ENCODE measurements at places on chromosomes 5 and 9.

- no peak for DNase-seq
Observed at GRCh38 chr5:67432606-67433005, 236.0 kb upstream of the CD180 start.

DNA sequence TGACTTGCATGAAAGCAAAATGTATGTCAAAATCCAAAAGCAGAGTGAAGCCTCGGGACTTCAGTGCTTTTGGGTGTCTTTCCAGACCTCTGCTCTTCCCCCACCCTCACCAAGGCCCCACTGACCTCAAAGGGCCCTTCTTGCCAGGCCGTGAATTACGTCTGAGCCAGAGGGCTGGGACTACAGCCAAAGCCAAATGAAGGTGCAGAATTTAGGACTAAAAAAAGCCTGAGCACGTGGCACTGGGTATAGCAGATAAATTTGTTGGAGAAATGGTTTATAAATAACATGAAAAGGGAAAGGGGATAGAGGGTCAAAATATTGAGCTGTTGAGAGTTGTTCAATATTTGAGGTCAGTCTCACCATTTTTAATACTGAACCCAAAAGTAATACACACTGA, 163.4 kb downstream of the GHR start:
- no peak for DNase-seq

DNA sequence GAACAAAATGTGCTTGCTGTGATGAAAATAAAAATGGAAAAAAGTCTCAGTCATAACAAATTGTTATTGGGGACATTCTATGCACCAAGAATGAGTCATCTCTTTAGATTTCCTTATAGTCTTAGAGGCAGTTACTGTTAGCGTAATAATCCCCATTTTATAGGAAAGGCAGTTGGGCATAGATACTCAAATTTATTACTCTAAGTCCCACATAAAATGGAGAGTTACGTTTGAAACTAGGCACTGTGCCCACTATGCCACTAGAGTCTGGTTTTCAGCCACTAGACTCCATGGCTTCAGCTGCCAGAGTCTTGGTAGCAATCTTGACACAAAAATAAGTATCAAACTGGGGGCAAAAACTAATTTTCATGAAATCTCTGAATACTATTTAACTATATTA, 317.9 kb upstream of the MEF2C start:
- no peak for DNase-seq

DNA sequence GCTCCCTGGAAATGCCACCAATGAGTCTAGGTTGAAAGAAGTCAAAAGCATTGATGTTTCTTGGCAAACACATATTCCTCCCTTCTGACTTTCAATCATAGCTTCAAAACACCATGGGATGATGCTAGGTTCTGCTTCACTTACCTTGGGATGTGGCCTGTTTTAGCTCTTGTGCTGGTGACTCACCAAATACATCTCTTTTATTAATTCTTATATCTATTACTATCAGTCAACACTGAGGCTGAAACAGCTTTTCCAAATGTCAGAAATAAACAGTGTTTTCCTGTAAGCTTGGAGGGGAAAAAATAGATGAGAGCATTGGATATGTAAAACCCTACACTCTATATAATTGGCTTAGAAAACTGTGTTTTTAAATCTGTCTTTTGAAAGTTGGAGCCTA, 245.4 kb upstream of the NREP start:
- DNase-seq, result no peak

DNA sequence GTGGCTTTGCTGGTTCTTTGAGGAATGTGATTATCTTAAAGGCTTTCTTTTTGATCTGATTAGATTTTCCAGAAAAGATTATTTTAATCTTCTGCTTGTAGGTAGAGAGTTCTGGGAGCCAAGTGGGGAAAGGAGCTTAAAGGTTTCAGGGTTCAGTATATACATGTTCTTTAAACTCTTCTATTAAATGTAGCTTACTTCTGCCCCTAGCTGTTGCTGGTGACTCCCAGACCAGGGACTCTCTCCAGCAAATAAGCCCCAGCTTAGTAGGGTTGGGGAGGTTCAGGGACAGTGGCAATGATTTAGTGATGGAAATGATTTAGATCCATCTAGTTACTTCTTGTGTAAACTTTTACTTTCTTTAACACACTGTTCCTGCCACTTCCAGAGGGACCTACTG, 72.2 kb downstream of the SLC12A2 start:
- DNase-seq, result no peak

DNA sequence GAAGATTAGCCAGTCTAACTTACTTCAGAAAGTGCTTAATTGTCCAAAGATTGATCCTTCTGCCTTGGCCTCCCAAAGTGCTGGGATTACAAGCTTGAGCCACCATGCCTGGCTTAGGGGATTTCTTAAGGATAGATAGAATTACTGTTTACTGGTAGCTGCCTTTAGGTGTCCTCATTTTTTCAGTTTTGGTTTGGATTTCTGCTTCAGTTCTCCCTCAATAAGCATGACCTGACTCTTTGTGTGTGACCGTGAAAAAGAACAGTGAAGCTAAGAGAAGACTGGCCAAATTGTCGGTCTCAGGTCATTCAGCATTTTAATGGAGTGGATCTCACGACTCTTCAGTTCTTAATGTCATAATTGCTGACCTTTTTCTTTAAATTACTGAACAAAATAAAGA, 22.9 kb upstream of the CMYA5 start:
- DNase-seq, result no peak

DNA sequence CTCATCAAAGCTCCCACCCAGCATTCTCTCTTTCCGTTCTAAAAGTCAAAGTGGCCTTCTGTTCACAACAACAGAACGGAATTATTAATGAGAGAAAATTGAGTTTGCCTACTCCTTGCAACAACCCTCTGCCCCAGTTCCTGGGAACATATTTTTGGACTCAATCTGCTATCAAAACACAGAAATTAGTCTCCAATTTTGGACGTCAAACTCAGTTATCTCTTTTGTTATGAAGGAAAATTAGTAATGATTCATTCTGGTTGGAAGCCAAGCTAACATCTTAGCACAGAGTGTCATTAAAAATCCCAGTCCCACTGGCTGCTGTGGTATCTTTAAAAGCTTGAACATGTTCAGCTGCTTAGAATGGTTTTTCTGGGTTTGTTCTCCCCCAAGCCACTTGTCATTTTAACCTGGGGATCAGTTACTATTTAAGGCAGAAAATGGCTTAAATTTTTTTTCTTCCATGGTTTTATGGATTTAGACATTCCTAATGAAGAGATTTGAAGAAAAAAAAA, 343.2 kb downstream of the TRIM32 start:
- no peak for DNase-seq

DNA sequence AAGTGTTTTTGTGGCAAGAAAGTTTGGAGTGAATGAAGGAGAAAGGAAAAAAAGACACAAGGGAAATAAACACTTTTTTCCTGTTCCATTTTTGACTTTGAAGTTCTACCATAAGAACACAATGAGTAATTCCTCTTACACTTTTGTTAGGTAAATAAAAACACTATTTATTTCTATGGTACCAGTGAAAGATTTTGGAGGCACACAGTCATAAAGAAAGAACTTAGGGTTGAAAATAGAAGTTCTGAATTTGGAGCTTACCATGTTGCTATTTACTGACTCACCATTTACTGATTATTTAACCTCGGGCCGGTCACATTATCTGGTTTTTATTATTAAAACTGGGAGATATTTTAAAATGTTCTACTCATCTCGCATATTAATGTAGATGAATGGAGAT, 367.8 kb downstream of the TLE1 start:
- no peak for DNase-seq

GRCh38 chr5:169433221-169433651, 132.3 kb upstream of the SLIT3 start:
- DNase-seq, result peak; percentile 77

GRCh38 chr5:141412854-141413539, at the start of gene PCDHGA10:
Gene PCDHGA10, plus strand, starts transcription at chr5:141412987. Its CDS starts 189 bp downstream, at chr5:141413176.
- DNase-seq, result peak; percentile 67

- DNase-seq, result no peak
Observed at GRCh38 chr5:160270704-160271103, 41.4 kb downstream of the FABP6 start.

DNA sequence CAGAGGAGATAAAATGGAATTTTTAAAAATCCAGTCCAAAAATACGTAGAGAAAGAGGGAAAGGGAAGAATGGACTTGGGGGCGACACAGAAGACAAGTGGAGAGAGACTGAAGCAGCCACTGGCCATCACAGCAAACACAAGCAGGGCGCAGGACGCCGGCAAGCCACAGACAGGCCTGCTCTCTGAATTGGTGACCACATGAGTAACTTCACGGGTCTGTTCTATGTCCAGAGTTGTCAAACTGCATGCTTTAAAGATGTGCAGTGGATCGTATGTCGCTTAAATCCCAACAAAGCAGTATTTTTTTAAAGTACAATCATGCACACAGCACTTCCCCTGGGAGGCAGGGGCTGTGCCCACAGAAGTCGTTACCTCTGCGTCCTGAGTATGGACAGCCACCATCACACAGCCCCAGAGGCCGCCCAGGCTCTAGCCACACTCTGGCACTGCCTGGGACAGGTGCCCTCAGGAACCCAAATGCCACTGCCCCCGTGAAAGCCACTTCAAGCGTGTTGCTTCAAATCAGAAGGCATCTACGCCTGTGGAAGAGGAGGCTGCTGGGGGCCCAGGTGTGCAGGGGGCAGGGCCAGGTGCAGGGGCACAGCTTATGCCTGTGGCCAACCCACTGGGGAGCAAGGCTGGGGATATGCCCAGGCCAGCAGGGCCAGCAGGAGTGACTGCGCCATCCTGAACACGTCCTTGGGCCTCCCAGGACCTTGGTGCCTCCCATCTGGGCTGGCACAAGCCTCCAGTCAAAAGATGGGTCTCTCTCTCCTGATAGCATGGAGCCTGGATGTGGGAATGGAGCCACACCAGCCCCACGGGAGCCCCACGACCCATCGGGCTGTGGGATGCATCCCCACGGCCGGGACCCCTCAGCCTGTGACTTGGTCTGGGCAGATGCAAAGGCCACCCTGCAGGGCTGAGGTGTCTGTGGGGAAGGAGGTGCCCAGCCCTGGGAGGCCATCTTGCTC, 5.9 kb upstream of the LRRC14B start:
- no peak for DNase-seq

DNA sequence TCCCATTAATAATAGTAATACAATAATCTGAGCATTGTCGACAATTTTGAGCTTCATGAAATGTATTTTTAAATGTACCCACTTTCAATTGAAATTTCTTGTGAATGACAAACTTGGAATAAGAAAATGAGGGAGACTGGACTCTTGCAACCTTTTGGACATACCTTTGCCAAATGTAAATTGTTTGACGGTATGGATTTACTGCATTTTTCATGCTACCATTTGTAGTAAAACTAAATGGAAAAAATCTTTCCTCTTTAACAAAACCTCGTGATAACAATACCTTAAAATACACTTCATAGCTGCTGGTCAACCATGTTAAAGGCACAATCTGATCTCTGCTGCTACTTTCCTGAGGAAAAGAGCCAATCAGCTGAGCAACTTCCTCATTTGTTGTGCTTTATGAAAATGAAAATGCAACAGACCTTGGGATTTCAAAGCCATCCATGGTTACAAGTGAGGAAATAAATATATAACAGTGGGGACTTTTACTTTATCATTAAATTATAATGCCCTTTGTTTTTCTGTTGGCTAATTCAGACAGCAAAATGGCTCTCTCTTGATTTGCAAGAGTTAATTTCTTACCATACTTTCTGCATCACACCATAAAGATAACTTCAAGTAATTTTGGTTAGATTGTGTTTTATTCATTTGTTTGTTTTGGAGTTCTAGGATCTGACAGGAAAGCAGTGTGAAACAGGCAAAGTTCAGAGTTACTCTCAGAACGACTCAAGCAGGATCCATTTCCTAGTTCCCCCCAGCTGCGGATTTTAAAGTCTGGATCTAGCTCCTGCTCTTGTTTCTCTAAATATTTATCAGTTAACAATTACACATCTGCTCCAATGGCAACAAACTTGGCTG, 1.1 kb downstream of the ALDH1A1 start:
- peak; percentile 4 for DNase-seq

GRCh38 chr5:1316588-1317340, 21.9 kb upstream of the TERT start:
- no peak for DNase-seq

- DNase-seq, result no peak
Observed at GRCh38 chr5:138657360-138657759, 82.2 kb upstream of the HSPA9 start.

GRCh38 chr5:95631991-95632675, 12.2 kb downstream of the GPR150 start:
- peak; percentile 26 for DNase-seq

DNA sequence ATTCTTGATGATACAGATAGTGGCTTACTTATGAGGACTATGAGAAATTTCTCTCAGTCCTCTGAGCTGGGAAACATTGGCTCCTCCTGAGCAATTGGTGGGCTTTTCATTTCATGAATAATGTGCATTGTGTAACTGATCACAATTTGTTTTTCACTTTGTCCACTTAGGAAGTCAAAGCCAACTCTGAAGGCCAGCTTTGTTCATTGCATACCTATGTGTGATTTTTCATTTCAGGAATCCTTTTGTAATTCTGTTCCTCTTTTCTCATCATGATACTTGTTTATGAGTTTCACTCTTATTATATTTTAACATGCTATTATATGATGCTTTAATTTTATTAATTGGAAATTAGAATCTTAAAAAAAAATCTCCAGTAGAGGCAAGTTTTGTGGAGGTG, 483.0 kb downstream of the EBF1 start:
- DNase-seq, result no peak

- no peak for DNase-seq
Observed at GRCh38 chr5:154406231-154406630, 39.6 kb upstream of the SAP30L start.

DNA sequence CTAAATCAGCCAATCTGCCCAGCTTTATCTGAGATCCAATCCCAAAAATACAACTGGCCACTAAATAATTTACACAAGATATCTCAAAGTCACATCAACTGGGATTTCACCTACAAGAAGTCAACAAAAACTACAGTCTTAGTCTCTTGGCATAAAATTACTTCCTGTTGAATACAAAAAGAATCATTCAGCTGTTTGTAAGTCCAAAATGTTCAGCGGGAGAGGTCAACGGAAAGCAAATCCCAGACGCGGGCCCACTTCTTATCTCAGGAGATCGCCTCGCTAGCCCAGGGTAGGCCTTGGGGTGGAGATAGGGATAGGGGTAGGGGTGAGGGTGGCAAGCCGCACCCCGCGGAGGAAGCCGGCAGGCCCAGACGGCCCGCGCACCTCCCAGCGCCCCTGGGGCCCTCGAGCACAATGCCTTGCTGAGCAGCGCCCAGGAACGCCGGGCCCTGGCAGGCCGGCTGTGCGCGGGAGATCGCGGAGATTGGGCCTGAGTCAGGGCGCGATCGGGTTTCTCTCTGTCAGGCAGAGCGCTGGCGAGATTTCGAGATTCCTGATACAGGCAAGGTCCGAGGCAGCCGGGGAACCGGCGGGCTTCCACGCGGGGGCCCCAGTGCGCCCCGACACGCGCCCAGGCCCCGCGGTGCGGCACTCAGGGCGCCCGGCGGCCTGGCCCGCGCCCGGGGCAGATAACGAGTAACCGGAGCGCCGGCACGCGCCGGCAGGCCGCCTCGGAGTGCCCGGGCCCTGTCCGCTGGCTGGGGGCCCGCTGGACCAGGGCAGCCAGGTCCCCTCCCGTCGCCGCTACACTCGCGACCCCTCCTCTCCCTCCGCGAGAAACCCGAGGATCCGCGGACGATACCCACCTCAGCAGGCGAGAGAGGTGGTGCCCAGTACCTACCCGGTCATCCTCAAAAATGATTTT, 601 bp downstream of the HINT1 start:
- peak; percentile 80 for DNase-seq

All from fibroblast of gingiva (primary cell).